Amygdala (tissue), 56 donors: ENCODE measurements at places on chromosomes 11 and 22.
A peak's percentile ranks its signal among the peaks of the same experiment; 100 is the strongest.

DNA sequence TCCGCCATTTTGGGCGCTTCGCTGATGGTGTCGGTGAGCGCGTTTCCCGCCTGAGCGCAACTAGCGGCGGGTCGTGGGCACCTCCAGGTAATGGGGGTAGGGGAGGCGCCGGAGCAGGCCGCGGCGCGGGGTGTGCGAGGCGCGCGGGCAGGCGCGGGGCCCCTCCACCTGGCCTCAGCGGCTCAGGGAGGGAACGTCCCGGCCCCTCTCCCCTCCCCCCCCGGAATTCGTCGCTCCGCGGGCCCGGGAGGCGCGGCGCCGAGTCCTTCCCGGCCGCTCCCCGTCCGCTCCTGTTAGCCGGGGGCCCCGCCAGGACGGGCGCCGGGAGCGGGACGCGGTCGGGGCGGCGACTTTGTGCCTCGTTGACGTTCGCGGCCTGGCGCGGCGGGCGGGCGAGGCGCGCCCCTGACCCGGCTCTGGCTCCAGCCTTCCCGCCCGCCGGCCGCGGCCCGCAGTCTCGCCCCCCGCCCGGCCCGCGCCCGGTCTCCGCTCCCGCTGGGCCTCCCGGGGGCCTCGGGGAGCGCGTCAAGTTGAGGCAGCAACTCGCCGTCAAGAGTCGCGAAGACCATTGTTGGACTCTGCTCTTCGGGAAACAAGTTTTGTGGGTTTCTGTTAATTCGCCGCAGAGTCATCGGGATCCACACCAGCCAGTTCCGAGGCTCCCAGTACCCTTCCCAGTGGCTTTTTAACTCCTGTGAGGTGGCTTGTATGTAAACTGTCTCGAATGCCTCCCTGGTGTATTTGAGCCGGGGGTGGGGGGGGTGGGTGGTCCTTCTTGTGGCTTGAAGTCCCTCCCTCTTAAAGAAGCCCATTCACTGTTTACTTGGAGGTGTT lies at the start of gene PPP6R3:
Gene PPP6R3 (plus strand): TSS at position 12 of the 834 bp plus-strand sequence. CDS start 76,913 bp downstream, outside the sequence.
- DNase-seq: no peak

- DNase-seq: no peak
Measured at GRCh38 chr11:26827567-26828081, 105.8 kb upstream of the SLC5A12 start.

DNA sequence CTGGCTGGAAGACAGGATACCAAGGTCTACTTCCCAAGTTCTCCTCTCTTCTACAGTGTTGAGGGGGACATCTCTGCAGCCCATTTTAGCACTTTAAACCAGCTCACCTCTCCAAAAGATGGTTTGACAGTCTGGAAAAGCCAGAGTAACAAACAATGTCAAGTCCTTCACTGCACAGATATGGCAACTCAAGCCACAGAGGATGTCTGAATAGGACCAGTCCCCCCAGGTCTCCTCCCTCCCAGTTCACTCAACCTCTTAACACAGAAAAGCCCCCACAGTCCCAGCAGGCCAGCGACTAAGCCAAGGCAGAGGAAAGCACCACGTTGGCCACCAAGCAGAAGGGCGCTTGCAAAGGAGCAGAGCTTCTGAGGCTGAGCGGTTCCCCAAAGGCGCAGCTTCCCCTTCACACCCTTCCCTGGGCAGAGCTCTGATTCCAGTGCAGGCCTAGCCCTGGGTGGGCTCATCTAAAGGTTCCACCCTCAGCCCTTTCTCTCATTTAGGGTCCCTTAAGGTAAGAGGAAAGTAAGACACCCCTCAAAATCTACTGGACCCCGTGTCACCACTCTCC lies 62.7 kb downstream of the PAK1 start:
- DNase-seq: no peak

- DNase-seq: no peak
Measured at GRCh38 chr11:29171360-29171950, 845.4 kb downstream of the KCNA4 start.

- DNase-seq: no peak
Measured at GRCh38 chr22:46067159-46068111, 82.9 kb upstream of the PPARA start.

GRCh38 chr11:74822170-74822569 lies 73.5 kb downstream of the RNF169 start:
- DNase-seq: no peak

- no peak for DNase-seq
Measured at GRCh38 chr11:34223021-34223813, 117.8 kb downstream of the NAT10 start.

DNA sequence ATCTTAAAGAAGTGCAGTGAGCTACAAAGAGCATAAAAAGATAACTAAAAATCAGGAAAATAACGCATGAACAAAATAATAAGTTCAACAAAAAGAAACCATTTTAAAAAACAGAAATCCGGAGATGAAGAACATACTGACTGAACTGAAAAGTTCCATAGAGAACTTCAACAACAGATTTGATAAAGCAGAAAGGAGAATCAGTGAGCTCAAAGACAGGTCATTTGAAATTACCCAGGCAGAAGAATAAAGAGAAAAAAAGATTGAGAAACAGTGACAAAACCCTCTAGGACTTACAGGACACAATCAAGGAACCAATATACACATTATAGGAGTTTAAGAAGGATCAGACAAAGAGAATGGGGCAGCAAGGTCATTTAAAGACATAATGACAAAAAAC lies 334.3 kb downstream of the NTM start:
- no peak for DNase-seq

GRCh38 chr22:19855504-19856409 lies 1.1 kb upstream of the GNB1L start:
- DNase-seq: no peak

GRCh38 chr11:132202621-132203020 lies 832.2 kb downstream of the NTM start:
- no peak for DNase-seq

GRCh38 chr11:122181893-122182292 lies 65.9 kb upstream of the BLID start:
- DNase-seq: no peak

DNA sequence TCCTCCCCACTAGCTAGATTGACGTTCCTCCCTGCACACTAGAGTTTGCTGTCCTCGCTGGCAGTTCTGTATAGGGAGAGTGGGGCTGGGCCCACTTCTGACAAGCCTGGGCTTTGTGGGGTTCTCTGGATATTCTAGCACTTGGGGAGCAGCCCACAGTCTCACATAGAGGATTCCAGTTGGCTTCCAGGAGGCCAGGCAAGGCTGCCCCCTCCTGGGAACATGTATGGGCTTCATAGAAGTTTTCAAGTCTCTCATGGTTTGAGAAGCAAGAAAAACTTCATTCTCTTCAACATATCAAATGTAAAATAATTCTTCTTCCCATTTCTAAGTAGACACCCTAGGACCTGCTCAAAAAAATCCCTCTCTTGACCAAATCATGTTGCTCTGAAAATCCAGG lies 87.5 kb downstream of the NAV2 start:
- no peak for DNase-seq

DNA sequence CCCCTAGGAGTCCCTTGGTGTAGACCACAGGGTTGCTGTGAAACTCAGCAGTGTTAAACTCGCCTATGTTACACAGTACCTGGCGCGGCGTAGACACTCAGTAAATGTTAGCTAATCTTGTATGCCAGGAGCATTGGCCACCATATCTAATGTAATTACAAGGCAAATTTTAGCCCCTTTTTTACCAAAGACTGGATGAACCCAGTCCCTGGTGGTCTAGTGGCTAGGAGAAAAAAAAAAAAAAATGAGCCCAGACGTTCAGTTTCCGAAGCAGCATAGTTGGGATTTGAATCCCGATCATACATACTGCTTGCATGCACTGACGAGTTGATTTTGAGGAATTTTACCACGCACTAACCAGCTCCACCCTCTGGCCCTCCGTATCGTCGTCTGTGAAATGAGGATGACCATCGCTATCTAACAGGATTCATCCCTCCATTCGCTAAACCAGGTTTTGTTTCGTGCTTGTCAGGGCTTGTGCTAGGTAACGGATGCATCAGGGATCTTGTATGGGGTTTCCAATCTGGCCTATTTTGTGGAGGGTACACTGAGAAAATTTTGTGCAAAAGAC lies 688 bp downstream of the PTS start:
- no peak for DNase-seq

DNA sequence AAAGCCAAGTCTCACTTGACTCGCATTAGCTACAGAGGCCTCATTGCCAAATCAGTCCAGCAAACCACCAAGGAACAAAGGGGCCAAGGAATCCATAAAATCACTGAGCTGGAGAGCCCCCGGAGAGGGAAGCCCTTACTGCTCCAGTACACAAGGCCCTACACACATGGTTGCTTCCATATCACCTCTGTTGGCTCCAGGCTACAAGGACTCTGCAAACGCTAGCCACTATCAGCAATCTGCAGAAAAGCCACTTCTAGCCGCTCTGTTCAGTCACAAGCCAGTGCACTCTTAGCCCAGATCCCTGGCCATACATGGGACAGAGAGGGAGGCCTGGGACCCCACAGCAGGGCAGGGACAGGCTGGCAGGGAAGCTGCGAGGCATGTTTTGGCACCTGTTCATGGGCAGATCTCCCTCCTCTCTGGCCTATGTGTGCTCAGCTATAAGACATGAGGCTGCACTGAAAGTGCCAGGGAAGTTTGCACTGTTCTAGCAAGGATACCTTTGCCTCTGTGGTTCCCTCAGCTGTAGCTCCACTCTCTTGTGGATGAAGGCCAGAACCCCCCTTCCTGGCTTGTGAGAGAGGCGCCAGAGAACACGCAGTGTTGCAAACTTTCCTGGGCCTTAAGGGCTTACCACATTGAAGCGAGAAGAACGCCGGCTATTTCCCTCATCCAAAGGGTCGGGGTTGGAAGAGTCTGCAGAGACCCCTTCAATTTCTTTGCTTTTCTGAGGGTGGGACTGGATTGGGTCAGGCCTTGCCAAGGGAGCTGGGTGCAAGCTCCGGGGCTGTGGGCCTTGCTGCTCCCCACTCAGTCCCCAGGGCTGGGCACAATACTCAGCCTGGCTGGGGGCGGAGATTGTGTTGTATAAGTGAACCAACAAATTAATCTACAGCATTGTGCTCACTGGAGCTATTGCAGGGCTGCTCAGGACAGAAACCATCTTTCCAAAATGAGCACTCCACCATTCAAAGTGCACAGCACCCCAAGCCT lies 108.7 kb upstream of the PITPNB start:
- DNase-seq: no peak

DNA sequence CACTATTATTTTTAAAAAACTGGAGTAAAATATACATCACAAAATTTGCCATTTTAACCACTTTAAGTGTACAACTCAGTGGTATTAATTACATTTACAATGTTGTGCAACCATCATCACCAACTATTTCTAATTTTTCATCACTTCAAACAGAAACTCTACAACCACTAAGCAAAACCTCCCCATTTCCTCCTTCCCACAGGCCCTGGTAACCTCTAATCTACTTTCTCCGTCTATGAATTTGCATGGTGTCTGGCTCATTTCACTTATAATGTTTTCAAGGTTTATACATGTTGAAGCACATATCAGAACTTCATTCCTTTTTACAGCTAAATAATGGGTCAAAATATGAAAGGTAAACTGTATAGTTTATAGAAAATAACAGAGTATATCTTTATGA lies 24.4 kb downstream of the DDI1 start:
- DNase-seq: no peak

DNA sequence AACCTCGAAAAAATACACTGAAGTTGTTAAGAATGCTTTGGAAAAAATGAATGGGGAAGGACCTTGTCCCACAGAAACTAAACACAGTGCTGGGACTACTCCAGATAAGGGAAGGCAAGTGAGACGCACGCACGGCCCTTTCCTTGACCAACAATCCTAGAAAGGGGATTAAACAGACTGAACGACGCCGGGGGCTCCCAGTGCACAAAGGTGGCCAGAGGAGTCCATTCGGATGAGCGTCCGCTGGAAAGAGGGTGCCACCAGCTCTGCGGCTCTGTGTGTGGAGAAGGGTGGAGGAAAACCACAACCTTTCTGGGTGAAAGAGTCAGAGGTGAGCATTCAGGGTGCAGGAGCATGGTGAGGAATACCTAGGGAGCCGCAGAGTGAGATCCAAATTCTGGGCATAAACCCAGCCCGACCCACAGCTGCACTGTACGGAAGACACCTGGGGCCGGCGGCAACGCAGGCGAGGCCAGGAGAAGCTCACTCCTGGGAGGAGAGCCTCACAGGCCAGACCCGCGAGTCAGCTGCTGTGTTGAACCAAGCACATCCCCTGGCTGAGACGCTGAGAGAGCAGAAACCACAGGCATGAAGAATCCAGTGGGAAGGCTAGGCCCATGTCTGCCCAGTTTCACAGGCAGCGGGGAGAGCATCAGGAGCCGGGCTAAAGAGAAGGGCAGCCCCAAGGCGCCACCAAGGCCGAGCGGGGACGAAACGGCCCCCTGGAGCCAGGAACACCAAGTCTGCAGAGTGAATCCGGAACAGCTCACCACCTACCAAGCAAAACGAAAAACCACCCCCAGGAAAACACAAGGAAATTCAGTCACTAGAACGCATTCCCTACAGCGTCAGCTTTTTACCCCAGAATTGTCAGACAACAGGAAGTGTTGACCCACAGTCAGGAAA lies 177.1 kb downstream of the BRD1 start:
- no peak for DNase-seq

- DNase-seq: no peak
Measured at GRCh38 chr11:91857179-91857578, 367.4 kb upstream of the FAT3 start.

GRCh38 chr11:104089481-104089880 lies 53.0 kb downstream of the DDI1 start:
- no peak for DNase-seq

- no peak for DNase-seq
Measured at GRCh38 chr11:134975866-134976376, 563.9 kb upstream of the B3GAT1 start.

GRCh38 chr22:35840302-35840739 lies 122.6 kb downstream of the APOL5 start:
- DNase-seq: peak; percentile 75

GRCh38 chr22:40035351-40035750 lies 40.6 kb downstream of the FAM83F start:
- DNase-seq: no peak

- DNase-seq: no peak
Measured at GRCh38 chr22:28462041-28462440, 217.6 kb downstream of the TTC28 start.

GRCh38 chr11:116465056-116465455 lies 307.7 kb downstream of the BUD13 start:
- DNase-seq: no peak

- DNase-seq: no peak
Measured at GRCh38 chr11:124898263-124898680, 607 bp upstream of the ROBO4 start.

DNA sequence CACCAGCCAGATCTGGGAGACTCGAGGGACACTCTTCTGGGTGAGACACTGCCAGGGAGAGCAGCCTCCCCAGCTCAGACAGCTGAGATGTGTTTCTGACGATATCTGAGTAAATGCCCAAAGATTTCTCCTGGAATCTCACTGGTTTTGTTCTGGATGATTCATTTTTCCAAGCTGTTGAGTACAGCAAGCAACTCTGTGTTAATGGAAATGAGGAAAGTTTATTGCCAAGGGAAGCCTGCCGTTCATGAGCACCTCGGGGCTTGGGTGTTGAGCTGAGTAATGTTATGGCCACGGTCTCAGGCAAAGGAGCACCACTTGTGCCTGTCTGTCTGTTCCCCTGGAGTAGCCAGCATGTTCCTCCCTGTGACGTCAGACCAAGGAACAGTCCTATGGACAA lies 1132.4 kb downstream of the BRD1 start:
- DNase-seq: no peak
